ENCODE measurements at places on chromosomes 11 and 22. TPM values are rescaled to one million over a fixed set of nuclear protein-coding genes. Genes with fewer than 3 reads are reported as not detected.

GRCh38 chr11:47558695-47559094 lies 5.8 kb upstream of the CELF1 start:
- no peak for DNase-seq
- H3K27me3 ChIP-seq = no peaks in the 10 kb centered on the region
- no peak overlapping the region for H3K27ac ChIP-seq
- no peak overlapping the region for H3K4me3 ChIP-seq
- no peaks in the 10 kb centered on the region for H3K36me3 ChIP-seq

DNA sequence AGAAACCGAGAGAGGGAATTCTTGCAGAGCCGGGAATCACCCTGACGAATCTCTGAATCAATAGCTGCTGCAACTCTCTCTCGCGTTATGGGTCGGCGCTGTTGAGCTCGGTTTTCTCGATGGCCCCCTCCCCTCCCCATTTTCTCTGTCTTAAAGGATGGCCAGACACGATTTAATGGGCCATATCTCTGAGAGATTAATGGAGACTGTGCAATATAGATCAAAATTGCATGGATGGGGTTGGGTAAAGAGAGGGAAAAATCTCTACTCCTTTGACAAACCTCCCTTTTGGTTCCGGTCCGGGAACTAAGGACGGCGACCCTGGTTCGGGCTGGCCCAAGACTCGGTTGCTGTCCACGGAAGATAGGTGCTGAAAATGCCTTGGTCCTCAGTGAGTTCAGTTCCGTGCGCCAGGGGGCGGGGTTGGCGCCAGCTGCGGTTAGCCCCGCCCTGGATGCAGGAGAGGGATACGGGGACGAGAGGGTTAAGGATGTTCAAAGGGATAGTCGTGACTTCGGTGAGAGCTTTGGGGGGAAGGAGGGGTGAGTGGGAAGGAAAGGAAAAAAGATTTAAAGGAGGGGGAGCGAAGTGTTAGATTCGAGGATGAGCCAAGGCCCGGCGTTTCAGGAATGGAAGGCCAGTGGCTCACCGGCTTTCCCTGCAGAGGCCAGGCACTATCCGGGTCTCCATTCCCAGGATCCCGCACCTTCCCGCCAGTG lies 103.6 kb upstream of the HSD17B12 start:
- H3K4me3 ChIP-seq = no peak overlapping the region
- H3K27me3 ChIP-seq = peaks cover 100% of the 10 kb centered on the region
- no peak for DNase-seq
- H3K36me3 ChIP-seq = no peaks in the 10 kb centered on the region
- no peak overlapping the region for H3K27ac ChIP-seq

The BBS1 gene
- 69.7 TPM for total RNA-seq

The TMPRSS4 gene
- total RNA-seq = 0.17 TPM

The KRTAP5-11 gene
- not detected for total RNA-seq

All from esophagus muscularis mucosa (tissue), 4 donors.